ENCODE measurements at places on chromosomes 4 and X.

- no peak for DNase-seq
These were observed 187.3 kb downstream of the GABRB1 start for GRCh38 chr4:47218631-47219030.

GRCh38 chrX:129529685-129530281 is 6.5 kb upstream of the SMARCA1 start:
- DNase-seq: peak; percentile 47

DNA sequence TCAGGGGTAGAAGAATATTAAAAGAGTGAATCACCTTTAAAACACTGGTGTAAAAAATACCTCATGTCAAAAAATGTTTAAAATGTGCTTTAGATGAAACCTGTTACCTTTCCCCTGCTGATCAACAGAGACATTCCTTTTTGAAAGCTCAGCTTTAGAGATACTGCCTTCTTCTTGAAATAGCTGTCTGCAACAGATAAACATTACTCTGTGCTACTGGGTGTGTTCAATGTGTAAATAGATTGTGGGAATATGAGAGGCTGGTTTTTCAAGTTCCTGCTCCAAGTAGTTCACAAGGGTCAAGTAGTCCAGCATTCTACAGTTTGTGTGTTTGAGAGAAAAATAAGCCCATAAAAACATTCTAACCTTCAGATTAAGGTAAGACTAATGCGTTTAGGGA is at the start of gene SYTL5:
Gene SYTL5 (plus strand): TSS at position 263 of the 400 bp plus-strand sequence. CDS start 27,337 bp downstream, outside the sequence.
- no peak for DNase-seq

DNA sequence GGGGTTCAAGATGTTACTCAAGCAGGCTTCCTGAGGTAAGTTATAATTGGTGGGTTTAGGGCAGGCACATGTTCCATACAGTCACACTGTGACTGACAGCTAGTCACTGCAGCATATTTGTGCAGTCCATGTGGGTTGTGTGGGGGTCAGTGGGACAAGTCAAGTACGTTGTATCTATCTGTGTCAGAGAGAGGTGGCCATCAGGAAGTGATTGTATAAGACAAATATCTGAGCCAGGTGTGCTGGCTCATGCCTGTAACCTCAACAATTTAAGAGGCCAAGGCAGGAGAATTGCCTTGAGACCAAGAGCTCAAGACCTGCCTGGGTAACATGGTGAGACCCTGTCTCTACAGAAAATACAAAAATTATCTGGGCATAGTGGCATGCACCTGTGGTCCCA is 509.3 kb downstream of the CENPC start:
- no peak for DNase-seq

DNA sequence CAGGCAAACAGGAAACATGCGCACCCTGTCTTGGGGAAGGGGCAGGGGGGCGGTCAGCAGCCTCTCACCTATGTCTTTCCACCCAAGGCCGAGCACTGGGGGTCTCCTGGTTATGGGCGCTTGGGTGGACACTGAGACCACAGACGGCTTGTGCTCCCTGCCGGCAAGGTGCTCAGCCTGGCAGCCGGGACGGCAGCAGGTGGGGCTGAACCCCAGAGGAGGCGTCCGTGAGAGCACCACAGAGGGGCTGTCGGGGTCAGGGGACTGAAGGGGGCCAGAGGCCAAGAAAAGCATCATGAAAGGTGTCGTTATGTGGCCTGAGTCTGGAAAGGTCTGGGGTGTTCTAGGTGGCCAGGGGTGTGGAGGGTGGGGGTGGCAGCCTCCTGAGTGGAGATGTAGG is 19.6 kb downstream of the DOK7 start:
- DNase-seq: no peak

DNA sequence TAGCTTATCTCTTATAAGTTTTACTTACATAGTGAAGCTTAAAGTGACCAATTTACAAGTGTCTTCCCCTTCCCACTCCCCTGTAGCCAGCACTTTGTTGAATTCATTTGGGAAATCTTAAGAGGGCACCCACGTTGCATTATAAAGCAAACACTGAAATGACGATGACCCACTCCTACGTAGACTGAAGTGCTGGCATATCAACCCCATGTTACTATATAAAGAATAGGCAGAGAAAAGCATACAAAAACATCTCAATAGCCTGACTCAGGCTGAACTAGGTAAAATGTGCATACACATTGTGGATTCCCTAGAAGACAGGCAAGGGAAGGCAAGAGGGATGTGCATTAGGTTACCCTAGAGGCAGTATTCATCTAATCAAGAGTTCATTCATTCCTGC is 313.4 kb downstream of the TENM3 start:
- no peak for DNase-seq

DNA sequence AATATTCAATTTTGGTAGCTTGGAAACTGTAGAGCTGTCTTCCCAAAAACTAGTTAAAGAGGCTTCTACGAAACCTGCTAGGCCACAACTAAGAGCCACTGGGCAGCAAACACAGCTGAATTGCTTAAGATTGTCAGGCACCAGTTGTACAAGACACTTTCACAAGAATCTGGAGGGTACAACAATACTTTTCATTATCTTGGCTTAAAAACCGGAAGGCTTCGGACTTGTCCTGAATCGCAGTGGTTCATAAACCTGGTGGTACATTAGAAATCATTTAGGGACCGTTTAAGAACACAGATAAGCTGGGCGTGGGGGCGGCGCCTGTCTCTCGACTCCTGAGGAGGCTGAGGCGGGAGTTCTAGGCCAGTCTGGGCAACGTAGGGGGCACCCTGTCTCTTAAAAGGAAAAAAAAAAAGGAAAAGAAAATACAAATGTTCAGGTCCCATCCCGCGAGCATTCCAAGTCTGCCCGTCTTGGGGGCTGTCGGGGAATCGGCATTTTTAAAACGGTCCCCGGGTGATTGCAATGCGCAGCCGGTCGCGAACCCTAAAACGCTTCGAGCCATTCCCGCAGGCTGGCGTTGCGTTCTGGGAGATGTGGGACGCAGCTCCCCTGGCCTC is 763 bp downstream of the PYURF start:
- peak; percentile 50 for DNase-seq

DNA sequence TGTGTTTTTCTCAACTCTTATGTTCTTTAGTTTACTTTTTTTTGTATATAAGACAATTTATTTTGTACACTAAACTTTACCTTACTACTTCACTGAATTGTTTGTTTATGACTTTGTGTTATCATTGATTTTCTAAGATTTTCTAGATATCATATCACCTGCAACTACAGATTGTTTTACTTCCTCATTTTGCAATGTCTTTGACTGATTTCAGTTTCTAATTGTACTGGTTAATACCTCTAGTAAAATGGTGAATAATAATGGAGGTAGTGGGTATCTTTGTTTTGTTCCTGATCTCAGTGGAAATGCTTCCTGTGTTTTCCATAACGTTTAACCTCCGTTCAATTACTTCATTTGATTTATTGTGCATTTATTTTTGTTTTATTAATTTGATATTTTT is 490.2 kb downstream of the TLL1 start:
- no peak for DNase-seq

DNA sequence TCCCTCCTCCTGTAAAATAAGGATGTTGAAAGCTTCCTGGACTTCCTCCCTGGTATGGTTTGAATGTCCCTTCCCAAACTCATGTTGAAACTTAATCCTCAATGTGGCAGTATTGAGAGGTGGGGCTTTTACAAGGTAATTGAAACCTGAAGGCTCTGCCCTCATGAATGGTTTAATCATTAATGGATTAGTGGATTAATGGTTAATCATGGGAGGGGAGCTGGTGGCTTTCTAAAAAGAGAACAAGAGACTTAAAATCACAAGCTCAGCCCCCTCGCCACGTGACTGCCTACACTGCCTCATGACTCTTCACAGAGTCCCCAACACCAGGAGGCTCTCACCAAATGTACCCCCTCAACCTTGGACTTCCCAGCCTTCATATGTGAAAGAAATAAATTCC is 124.6 kb upstream of the ANXA3 start:
- no peak for DNase-seq

- DNase-seq: no peak
These were observed 105.1 kb downstream of the TRAPPC11 start for GRCh38 chr4:183763990-183764754.

DNA sequence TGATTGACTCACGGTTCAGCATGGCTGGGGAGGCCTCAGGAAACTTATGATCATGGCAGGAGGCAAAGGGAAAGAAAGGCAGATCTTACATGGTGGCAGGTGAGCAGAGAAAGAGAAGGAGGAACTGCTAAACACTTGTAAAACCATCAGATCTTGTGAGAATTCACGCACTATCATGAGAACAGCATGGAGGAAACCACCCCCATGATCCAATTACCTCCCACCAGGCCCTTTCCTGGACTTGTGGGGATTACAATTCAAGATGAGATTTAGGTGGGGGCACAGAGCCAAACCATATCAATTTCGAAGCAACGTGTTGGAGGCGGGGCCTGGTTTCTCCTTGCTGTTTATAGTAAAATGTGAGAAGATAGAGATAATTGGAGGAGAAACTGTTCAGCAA is 167.4 kb downstream of the GABRB1 start:
- no peak for DNase-seq

DNA sequence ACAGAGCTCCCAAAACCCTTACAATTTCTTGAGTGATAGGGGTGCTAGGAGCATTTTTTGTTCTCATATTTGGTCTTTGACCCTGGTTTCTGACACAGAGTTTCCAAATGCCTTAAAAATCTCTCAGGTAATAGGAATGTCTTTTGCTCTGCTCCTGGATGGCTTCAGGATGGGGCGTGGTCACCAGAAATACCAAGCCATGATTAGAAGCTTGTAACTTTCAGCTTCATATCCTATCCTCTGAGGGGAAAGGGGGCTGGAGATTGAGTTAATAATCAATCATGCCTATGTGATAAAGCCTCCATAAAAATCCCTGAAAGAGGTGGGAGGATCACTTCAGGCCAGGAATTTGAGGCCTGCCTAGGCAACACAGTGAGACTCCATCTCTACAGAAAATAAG is 34.6 kb upstream of the IL9R start:
- no peak for DNase-seq

GRCh38 chr4:1417522-1418390 is 11.5 kb upstream of the NKX1-1 start:
- DNase-seq: no peak

GRCh38 chrX:154098551-154098950 is 1.0 kb upstream of the MECP2 start:
- no peak for DNase-seq

GRCh38 chrX:68417651-68418050 is 15.6 kb downstream of the OPHN1 start:
- no peak for DNase-seq

DNA sequence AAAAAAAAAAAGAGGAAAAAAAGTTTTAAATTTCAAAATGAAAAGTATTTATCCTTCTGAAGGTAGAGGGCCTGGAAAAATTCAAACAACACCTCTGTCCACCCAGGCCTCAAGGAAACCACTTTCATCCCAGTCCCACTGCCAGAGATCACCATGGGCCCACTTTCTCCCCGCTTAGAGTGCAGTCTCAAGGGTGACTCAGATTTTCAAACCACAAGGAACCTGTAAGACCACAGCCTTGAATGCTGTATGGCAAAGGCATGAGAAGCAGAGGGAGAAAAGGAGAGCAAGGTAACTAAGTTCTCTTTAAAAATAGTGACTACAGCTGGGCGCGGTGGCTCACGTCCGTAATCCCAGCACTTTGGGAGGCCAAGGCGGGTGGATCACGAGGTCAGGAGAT is 87.9 kb upstream of the PACRGL start:
- no peak for DNase-seq

GRCh38 chrX:135089126-135089525 is 31.2 kb downstream of the ETDB start:
- DNase-seq: no peak

DNA sequence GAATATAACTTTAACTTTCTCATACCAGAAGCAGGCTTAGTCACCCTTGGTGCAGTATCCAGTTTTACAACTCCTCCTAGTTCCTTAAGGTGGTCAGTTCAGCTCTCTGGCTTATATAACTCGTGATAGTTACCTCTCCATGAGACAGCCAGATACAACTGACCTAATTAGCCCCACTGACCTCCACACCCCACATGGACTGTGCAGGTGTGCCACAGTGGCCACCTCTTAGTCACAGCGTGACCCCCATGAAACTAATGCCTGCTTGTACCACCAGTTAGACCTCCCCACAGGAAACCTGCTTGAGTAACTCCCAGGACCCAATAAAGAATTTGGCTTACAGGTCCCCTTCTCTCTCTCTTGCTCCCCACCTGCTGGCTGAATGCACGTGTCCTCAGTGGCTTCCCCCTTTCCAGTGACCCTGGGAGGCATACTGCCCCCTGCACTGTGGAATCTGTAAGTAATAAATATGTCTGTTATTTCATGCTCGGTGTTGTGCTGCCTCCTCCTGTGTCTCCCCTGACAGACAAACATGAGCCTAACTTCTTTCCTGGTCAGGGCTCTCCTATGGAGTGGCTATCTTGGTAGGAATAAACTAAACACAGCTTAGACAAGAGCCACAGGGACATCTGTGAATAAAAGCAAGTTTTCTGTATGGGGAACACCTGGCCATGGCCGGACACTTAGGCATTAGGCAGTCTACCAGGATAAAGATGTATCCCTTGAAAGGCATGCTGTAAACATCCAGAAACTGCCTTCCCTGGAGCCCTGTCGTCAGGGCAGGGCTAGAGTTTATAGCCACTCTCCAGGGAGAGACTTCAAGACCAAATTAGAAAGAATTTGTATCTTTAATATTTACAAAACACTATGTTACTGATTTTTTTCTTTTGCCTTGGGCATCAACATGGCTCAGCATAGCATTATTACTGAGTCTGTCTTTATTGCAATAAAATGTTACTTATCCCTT is 209.7 kb upstream of the BOD1L1 start:
- no peak for DNase-seq

DNA sequence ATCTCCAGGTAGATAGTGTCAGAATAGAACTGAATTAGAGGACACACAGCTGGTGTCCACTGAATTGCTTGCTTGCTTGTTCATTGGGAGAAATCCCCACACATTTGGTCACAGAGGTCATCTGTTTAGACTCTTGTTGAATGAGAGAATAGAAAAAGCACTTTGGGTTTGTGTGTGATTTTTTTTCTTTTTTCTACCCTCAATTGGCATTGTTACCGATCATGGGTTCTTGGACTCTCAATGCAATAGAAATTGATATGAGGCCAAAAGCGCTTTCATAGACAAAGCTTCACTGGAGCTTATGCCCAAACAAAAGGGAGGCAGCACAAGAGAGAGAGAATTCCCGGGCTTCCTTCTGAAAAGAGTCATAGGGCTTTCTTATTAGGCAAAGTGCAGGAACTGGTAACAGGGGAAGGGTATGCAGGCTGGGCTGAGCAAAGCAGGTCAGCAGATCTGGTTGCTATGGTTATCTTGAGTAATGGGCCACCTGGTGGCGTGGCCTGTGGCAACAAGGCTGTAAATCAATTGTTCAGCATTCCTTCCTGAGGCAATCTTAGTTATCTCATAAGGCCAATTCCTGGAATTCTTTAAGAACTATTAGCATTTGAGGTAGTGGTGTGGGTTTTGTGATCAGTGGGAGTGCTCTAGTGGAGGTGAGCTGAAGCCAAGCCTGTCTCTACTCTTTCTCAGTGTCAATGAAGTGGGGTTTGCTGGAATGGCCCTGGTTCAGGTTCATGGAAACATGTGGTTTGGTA is 5.3 kb upstream of the GPR82 start:
- DNase-seq: no peak

DNA sequence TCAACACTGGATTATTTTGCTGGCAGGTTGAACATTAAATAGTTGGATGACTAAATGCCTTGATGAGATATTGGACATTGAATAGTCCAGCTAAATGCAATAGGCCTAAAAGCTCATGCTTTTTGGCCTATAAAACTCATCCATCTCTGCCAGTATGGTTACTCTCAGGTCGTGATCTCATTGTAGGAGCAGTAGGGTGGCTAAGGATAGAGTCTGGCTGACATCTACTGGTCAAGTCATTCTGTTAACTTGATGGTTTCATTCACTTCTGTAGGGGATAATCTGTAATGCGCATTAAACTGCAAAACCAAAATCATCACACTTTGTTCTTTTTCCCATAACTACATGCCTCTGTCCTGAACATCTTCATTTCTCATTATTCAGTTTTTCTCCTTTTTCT is 227.0 kb downstream of the DKK2 start:
- peak; percentile 81 for DNase-seq
